ENCODE measurements at places on chromosomes 6 and 20. TPM values are rescaled to one million over a fixed set of nuclear protein-coding genes. Genes with fewer than 3 reads are reported as not detected.

The BTN2A1 gene
- 23.4 TPM for total RNA-seq

The DOK5 gene
- total RNA-seq: not detected

- peaks cover 8% of the 10 kb centered on the region for H3K4me1 ChIP-seq
- DNase-seq: no peak
- peak overlapping the region; percentile 87 for H3K4me3 ChIP-seq
- H3K27me3 ChIP-seq: no peaks in the 10 kb centered on the region
- H3K36me3 ChIP-seq: no peaks in the 10 kb centered on the region
Measured at GRCh38 chr6:32852844-32853540, 512 bp downstream of the TAP1 start.

- H3K27ac ChIP-seq: no peak overlapping the region
- H3K27me3 ChIP-seq: no peaks in the 10 kb centered on the region
- H3K36me3 ChIP-seq: no peaks in the 10 kb centered on the region
- H3K4me3 ChIP-seq: no peak overlapping the region
Measured at GRCh38 chr6:48099713-48100587, 11.0 kb downstream of the PTCHD4 start.

GRCh38 chr6:77447254-77447653, 16.0 kb downstream of the HTR1B start:
- no peak overlapping the region for H3K4me3 ChIP-seq
- no peak for DNase-seq
- H3K36me3 ChIP-seq: no peaks in the 10 kb centered on the region

Data from PC-9 (cell line).